ENCODE measurements at places on chromosomes 3 and 15.

DNA sequence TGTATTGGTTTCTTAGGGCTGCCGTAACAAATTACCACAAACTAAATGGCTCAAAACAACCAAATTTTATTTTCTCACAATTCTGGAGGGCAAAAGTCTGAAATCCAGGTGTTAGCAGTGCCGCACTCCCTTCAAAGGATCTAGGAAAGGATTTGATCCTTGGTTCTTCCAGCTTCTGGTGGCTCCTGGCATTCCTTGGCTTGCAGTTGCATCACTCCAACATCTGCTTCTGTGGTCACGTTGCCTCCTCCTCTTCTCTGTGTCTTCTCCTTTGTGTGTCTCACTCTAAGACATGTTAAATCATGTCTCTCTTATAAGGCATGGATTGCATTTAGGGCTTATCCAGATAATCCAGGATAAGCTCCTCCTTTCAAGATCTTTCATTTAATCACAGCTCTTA is 262.2 kb downstream of the MEX3B start:
- DNase-seq, result no peak

DNA sequence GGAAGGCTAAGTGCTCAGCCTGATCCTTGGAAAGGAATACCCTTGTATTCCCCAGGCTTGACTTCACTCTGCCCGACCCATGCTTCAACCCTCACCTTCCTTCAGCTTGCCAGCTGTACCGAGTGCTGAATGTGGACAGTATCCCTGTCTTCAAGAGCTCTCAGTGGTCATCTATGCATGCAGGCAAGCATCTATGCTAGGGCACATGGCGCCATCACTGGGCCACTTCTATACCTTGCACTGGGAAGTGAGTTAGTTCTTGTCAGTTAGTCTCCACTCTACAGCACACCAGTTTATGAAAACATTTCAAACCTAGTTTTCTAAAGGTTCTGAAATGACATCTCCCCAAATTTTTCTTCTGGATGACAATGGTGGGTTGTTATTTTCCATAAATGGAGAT is 82.0 kb upstream of the MYRIP start:
- DNase-seq, result no peak

GRCh38 chr15:50890751-50891150 is 17.7 kb upstream of the AP4E1 start:
- DNase-seq, result no peak

GRCh38 chr3:51712511-51712931 is 5.7 kb downstream of the GRM2 start:
- DNase-seq, result no peak

DNA sequence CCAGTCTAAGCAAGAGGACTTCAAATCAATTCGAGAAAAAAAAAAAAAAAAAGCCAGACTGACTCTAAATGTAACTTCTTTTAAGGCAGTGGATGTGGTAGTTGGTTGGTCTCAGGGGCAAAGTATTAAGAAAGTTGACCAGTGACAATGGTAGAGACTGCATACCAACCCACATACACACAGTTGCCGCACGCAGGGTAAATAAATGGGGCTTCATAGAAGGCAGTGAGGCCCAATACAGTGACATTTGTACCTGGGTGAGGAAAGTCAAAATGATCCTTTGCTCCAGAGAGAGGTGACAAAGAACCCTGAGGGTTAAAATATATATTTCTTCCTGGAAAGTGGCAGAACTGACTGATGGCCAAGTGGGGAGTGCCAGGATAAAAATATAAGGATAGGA is 100.8 kb upstream of the MEX3B start:
- DNase-seq, result no peak
